Left lung (tissue), 14 donors: ENCODE measurements at places on chromosomes 2 and 18. TPM values are rescaled to one million over a fixed set of nuclear protein-coding genes. Genes with fewer than 3 reads are reported as not detected.

GRCh38 chr2:212538305-212539071, at the start of gene ERBB4:
ERBB4 (minus strand) TSS chr2:212538802; CDS start chr2:212538530, 272 bp downstream.
- DNase-seq, result peak; percentile 31

GRCh38 chr2:143397884-143398614, 268.8 kb downstream of the ARHGAP15 start:
- no peak for DNase-seq

DNA sequence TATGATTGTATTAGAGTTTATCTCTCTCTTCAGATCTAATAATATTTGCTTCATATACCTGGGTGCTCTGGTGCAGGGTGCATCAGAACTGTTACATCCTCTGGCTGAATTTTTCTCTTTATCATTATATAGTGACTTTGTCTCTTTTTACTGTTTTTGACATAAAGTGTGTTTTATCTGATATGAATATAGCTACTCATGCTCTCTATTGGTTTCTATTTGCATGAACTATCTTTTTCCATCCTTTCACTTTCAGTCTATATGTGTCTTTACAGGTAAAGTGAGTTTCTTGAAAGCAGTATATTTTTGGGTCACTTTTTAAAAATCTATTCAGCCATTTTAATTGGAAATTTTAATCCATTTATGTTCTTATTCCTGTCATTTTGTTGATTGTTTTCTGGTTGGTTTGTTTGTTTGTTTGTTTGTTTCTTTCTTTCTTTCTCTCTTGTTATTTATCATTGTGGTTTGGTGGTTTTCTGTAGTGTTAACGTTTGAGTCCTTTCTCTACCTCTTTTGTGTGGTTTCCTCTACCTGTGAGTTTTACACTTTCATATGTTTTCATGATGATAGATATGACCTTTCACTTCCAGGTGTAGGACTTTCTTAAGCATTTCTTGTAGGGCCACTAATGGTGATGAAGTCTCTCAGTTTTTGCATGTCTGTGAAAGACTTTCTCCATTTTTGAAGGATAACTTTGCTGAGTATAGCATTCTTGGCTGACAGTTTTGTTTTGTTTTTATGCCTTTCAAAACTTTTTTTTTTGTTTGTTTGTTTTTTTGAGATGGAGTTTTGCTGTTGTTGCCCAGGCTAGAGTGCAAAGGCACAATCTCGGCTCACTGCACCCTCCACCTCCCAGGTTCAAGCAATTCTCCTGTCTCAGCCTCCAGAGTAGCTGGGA, 54.9 kb downstream of the CCNT2 start:
- no peak for DNase-seq

ATP6V1B1 gene
- 4.6 TPM for polyA plus RNA-seq

ABCG8 gene
- polyA plus RNA-seq, result 1.3 TPM
